ENCODE measurements at places on chromosomes 6 and 20.
A peak's percentile ranks its signal among the peaks of the same experiment; 100 is the strongest.

DNA sequence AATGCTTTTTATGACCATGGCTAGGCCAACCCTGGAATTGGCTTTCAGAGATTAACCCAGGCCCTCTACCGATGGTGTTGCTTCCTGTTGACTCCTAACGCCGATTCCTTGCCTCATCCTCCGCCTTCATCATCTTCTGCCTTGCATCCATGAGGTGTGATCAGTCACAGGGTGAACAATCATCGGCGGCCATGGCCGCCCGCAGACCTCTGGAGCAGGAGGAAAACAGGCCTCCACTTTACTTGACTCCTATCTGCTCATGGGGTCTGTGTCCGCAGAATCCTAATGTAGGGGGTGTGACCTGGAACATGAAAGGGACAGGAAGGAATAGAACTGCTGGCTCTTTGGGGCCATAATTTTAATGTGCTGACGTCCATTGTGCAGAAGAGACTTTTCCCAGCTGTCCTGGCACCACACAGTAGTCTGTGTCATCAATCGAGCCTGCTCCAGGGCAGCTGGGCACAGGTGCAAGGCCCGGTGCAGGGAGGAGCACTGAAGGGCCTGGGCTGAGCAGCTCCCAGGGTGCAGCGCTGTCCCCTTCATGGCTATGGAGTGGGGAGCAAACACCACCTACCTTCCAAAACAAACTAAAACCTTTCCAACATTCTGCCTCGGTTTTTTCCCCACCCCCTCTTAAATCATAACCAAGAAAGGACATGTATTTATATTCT is 8.0 kb downstream of the SLC22A3 start:
- DNase-seq = no peak

DNA sequence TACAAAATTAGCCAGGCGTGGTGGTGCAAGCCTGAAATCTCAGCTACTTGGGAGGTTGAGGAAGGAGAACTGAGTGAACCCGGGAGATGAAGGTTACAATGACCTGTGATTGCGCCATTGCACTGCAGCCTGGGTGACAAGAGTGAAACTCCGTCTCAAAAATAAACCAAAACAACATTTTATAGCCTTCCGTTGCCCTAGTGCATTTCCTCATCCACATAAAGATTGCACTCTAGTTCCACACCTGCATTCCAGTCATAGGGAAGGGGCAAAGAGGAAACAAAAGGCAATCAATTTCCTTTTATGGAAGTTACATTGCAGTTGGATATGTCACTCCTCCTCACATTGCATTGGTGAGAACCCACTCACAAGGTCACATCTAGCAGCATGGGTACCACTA is 182.7 kb upstream of the ARG1 start:
- DNase-seq = no peak

DNA sequence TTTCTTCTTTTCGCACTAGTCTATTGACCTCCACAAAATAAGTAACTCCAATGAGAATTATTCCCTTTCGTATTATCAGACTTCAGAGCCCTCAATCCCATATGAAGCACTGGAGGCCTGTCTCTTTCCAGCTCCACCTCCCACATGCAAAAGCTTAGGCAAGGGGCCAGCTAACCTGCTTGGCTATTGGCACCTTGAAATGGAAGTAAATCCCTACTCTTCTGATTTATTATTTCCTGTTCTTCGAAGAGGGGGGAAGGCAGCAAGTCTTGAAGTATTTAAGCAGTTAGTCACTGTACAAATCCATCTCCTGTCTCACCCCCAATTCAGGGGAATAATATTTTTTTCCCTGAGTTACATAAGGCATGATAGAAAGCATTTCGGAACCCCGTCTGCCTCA is 577.8 kb downstream of the MAFB start:
- no peak for DNase-seq

- peak; percentile 32 for DNase-seq
These were observed 1190.5 kb upstream of the EYS start for GRCh38 chr6:66897576-66897975.

- no peak for DNase-seq
These were observed at the start of gene RSPO4 for GRCh38 chr20:1001911-1002681. RSPO4 (minus strand) TSS chr20:1002311; CDS start chr20:1002164, 147 bp downstream.

DNA sequence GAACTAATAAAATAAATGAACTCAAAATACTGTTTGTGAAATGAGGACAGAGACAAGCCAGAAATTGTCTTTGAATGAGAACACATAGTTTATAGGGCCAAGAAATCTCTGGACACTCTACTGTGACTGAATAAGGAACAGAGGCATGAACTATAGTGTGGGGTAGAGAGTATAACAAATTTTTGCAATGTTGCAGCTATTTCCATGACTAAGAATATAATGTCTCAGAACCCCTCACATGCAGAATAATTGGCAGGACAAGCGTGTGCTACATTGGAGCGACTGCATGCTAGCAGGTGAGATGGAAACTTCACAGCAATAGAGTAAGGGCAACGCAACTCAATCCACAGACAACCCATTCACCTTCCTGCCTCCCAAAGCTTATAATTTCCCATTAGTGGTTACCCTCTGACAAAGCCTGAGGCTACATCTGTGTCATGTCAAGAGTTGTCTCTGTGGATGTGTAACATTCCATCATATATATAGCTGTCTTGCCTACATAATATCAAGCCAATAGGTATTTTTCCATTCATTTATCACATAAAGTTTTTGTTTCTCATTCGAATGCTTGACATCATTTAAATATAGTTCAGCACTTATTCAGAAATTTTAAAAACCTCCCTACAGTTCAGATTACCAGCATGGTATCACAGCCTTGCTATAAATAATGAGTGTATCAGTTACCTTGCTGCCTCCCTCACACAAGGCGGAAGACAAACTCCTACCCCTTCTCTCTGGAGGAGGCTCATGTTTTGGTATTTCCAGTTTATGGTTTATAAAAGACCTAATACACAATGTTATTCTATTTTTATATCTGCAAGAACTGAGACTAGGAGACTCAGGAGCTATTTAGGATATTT is 47.9 kb upstream of the ECHDC1 start:
- DNase-seq = no peak

DNA sequence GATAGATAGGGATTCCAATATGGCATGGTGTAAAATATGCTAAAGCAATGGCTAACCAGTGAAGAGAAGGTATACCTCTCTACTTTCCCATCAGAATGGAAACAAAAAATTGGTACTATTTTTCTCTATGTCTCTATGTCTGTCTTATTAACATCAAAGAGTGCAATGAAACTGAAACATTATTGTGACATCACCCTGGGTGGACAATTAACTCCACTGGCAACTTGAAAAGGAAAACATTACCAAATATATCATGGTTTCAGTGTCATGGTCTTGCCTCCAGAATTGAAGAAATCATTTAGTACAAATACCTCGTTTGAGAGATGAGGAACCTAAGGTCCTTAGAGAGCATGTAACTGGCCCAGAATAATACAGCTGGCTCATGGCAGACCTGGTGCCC is 1132.5 kb upstream of the MAP3K7 start:
- DNase-seq = no peak

DNA sequence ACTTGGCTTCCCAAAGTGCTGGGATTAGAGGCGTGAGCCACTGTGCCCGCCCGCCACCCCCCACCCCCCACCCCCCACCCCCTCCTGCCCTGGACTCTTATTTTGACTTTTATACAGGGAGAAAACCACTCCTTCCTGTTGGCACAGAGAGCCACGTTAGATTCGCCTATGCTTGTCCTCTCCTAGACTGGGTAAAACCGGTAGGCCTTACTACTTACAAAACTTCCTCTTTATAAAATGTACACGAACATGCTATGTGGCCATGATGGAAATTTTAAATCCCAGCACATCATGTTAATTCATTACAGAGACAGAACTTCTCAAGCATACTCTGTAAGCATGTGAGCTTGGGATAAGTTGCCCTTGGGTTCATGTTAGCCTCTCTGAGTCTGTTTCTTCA is 124.2 kb downstream of the SLC24A3 start:
- DNase-seq = peak; percentile 3

GRCh38 chr6:169558774-169559441 is 142.9 kb downstream of the WDR27 start:
- no peak for DNase-seq

GRCh38 chr20:63819224-63819921 is 11.7 kb downstream of the ZBTB46 start:
- no peak for DNase-seq

- no peak for DNase-seq
These were observed 7.7 kb downstream of the ZHX3 start for GRCh38 chr20:41309817-41310216.

GRCh38 chr6:12957321-12958051 is 240.9 kb downstream of the PHACTR1 start:
- DNase-seq = peak; percentile 77

DNA sequence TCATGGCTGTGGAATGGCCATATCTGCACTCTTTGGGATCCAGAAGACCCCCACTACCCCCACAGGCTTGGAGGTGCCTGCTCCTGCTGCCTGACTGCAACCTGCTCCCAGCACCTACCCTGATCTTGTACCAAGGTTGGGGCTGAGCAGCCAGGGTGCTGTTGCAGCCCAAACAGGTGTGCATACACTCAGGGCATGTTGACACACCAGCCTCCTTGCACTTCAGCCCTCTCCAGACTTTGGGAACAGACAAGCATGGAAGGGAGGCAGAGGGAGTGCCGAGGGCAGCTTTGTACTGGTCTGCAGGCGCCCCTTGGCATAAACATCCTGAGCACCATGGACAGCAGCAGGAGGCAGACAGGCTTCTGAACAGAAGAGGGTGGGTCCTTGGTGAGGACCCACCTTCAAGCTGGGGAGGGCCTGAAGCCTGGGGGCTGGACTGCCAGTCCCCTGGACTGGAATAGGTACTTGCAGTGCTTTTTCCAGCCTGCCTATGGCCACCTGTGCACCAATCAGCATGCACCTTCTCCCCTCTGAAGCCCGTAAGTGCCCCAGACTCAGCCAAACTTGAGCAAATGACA is 1675.8 kb downstream of the HACE1 start:
- DNase-seq = no peak

DNA sequence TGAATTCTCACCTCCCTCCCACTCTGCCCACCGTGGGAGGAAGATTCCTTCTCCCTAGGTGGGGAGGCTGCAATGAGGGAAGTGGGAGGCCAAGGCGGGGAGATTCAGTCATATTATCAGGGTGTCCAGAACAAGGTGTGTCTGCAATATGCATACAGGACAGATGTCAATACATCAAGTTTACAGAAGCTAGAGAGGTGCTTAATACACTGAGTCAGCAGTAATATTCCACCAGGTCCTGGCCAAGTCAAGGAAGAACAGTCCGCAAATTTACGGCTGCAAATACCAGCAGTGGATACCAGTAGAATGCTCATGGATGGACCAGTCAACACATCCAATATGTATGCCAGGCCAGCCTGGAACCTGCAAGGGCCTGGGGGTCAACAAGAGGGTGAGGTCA is 119.0 kb downstream of the MCHR2 start:
- DNase-seq = no peak

GRCh38 chr20:20528861-20529260 is 161.0 kb downstream of the INSM1 start:
- DNase-seq = no peak

- DNase-seq = no peak
These were observed 180.5 kb downstream of the ISM1 start for GRCh38 chr20:13401596-13401995.

DNA sequence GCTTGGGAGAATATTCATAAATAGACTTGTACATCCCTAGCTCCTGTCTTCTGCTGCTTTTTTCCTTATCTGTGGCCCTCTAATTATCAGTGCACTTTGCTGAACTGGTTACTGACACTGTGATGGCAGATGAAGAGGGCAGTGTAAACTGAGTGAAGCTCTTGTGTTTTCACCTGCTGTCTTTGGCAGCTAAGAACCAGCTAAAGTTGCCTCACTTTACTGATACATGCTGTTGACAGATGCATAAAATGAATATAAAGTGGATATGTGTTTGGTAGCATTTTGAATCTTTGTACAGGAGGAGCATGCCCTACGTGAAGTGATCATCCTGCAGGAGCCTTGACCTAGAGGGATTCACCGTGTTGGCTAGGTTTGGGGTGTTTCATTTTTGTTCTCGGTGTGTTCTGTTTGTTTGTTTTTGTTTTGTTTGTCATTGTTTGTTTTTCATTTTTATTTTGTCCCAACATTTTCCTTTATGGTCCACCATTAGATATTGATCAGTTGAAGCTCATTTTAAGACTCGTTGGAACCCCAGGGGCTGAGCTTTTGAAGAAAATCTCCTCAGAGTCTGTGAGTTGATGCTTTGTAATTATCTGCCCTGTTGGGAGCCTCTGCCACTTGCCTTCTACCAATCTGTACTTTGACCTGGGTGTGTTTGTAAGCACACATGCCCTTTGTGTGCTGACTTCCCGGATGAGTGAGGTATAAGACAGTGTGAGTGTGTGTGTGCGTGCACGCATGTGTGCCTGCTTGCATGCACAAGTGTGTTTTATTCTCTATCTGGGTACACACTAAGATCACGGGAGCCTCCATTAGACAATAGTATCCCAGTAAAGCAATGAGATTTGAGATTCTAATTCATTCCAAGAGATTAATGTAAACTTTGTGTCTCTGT is 34.6 kb upstream of the MAPK13 start:
- DNase-seq = no peak

GRCh38 chr6:170030821-170031471 is 259.9 kb downstream of the DLL1 start:
- no peak for DNase-seq

DNA sequence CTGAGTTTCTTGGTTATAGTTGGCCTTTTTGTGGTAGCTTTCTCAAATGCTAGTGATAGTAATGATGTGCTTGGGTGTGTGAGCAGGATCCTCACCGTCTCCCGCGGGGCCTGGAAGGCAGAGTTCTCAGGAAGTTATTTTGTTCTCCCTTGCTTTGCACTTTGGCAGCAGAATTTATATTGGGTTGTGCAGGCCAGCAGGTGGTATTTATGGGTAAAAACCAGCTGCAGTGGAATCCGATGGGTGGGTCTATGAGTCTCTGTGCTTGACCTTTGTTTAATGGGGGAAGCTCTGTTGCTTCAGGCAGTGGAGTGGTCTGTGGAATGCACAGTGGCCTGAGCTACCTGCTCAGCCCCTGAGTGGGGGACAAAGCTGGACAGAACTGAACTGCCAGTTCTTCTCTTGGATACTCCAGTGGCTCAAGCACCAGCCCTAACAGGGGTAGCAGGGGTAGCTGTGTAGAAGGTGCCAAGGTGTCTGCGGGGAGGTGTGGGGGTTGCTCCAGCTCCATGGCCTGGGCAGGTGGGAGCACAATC is 27.3 kb downstream of the IGF2R start:
- DNase-seq = no peak

DNA sequence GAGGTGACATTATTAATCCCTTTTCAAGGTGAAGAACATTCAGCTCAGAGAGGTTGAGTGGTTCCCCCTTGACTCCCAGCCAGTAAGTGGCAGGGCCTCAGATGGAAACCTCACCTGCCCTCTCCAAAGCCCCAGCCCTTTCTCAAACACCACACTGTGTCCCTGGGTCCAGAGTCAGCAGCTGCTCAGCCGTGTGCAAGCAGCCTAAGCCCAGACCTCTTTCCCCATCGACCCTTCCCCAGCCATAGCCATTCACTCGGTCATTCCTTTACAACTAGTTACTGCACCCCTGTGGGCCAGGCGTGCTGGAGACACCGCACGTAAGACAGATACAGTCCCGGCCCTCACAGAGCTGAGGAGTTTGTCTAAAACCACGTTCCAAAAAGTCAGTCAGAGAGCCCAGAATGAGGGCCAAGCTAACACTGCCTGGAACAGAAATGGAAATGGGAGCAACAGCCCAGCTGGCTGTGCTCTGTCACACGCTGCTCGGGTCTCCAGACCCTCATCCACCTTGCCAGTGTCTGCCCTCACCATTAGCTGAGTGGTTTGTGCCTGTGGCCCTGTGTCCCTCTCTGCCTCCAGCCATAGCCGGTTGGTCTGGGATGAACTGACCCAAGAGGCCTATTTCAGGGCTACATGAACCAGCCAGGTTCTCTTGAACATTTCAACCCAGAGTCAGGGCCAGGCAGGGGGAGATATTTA is 29.6 kb downstream of the ZC3H12D start:
- DNase-seq = no peak

- DNase-seq = no peak
These were observed 1.6 kb upstream of the NT5DC1 start for GRCh38 chr6:116099036-116099435.
